Stromal cell of bone marrow (primary cell): ENCODE measurements at places on chromosomes 5 and 9.

DNA sequence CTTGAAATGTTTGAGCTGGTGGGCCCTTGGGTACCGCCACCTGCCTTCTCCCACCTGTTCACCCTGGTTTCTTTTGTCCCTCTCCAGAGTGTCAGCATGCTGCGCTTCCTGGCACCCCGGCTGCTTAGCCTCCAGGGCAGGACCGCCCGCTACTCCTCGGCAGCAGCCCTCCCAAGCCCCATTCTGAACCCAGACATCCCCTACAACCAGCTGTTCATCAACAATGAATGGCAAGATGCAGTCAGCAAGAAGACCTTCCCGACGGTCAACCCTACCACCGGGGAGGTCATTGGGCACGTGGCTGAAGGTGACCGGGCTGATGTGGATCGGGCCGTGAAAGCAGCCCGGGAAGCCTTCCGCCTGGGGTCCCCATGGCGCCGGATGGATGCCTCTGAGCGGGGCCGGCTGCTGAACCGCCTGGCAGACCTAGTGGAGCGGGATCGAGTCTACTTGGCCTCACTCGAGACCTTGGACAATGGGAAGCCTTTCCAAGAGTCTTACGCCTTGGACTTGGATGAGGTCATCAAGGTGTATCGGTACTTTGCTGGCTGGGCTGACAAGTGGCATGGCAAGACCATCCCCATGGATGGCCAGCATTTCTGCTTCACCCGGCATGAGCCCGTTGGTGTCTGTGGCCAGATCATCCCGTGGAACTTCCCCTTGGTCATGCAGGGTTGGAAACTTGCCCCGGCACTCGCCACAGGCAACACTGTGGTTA, 3.3 kb downstream of the ALDH1B1 start:
- DNase-seq: no peak

GRCh38 chr5:132260714-132261551, 3.4 kb downstream of the PDLIM4 start:
- peak; percentile 71 for DNase-seq

GRCh38 chr5:179805529-179806249, 977 bp downstream of the MGAT4B start:
- DNase-seq: no peak

DNA sequence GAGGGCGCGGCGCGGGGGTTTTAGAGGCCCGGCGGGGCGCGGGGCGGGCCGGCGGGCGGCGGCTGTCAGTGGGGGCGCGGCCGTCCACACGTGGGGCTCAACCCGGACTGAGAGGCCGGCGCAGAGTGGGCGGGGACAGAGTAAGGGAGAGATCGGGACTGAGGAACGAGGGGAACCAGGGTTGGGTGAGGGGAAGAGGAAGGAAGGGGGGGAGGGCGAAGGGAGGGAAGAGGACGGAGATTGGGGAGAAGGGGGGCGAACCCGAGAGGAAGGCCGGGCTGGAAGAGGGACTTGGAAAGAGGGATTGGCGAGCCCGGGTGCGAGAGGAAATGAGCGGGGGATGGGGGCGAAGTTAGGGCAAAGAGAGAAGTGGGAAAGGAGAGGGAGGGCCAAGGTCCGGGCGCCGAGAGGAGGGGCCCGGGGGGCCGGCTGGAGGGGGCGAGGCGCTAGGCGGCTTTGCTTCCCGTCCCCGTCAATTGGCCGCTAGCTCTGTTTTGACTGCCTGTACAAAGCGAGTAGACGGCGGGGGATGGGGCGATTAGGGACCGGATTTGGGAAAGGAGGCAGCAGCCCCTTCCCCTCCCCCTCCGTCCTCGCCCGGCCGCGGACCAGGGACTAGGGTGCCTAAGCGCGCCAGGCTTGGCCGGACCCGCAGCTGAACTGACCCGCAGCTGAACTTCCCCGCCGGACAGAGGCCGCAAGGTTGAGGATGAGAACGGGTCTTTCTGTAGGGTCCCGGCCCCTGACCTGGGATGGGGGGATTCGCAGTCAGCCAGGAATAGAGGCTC, 399 bp upstream of the FBN2 start:
- DNase-seq: peak; percentile 49

- no peak for DNase-seq
Observed at GRCh38 chr5:54736003-54736797, 218.6 kb downstream of the SNX18 start.

- DNase-seq: no peak
Observed at GRCh38 chr9:121240472-121241135, 27.4 kb upstream of the GSN start.

GRCh38 chr9:137297966-137298365, 4.1 kb downstream of the NRARP start:
- DNase-seq: no peak

DNA sequence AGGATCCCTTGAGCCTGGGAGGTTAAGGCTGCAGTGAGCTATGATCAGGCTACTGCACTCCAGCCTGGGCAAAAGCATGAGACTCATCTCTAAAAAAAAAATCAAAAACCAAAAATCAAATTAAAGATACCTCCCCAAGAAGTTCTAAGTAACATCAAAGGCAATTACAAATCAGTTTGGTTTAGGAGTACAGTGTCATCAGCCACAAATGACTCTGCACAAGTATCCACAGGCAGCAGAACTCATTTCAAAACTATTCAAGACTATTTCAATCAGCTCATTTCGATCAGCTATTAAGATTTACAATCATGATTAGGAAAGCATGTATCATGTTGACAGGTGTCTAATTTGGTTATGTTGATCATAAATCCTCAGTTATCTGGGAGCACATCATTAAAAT, 19.1 kb downstream of the TRMO start:
- no peak for DNase-seq

- DNase-seq: no peak
Observed at GRCh38 chr9:2837915-2838314, 6.0 kb downstream of the PUM3 start.

DNA sequence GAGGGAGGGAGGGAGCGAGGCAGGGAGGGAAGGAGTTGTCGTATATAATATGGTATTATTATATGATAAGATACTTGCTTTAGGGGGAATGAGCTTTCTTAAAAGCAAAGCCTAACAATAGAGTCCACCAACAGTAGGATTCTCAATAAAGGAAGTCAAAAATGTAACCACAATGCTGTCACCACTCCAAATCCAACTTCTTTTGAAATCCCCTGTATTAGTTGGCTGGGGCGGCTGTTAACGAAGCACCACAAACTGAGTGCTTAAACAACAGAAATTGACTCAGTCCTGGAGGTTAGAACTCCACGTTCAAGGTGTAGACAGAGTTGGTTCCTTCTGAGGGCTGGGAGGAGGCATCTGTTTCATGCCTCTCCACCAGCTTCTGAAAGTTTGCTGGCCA, 23.1 kb downstream of the GAS1 start:
- no peak for DNase-seq

DNA sequence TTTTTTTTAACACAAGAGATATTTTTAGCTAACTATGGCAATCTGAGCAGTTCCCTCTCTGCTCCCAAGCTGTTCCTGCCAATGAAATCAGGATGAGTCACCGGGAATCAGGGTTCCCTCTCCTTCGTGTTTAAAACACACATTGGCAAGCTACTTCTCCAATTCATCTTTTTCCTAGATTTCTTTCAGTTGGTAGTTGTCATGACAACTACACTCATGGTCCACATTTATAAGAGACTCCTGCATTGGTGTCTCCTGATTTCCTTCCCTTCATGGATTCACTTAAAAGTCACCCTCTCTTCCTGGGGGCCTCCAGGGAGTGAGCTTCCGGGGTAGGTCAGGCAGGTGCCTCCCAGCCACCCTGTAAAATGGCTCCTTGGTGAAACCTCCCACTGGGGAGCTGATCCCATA, 72.3 kb upstream of the NIPAL4 start:
- DNase-seq: peak; percentile 98

- no peak for DNase-seq
Observed at GRCh38 chr9:136294437-136294836, 9.5 kb downstream of the CCDC187 start.

DNA sequence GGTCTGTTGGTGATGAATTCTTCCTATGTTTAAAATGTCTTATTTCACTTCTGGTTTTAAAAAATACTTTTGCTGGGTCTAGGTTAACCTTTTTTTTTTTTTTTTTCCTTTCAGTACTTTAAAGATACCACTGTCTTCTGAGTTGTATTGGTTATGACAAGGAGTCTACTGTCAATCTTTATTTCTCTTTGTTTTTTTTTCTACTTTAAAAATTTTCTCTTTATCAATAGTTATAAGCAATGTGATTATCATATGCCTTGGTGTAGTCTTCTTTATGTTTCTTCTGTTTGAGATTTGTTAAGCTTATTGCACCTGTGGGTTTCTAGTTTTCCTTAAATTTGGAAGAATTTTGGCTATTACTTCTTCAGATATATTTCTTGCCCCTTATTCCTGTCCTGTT, 125.6 kb upstream of the SPRY4 start:
- no peak for DNase-seq

DNA sequence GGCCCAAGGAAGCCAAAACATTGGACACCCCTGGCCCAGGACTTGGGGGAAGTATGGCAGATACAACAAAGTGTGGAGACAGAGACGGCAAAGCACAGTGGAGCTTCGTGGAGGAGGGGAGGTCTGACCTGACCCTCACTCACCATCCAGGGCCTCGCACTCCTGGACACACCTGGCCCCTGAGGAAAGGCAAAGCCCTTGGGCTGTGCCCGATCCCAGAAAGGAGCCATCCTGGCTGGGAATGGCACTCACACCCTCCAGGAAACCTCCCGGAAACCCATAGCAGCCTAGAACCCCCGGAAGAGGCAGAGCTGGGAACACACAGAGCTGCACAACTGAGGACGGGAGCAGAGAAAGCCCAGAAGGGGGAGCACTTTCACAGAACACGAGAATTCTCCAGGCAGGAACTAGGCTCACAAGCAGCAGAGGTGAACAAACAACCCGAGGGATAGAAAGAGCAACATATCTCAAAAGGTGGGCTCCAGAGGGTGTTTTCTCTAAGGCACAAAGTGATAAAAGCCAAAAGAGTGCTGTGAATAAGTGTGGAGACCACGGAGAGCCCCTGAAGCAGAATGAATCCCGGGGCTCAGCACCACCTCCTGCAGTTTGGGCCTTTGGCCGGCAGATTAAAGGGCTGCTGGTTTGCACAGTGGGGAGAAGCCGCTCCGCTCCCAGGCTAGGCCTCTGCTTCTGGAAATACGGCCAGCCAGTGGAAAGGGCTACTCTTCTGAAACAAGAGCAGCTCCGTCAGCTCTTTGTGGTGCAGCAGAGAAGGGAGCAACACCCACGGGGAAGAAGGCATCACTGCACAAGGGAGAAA, 108.2 kb downstream of the UBE2R2 start:
- peak; percentile 44 for DNase-seq

- DNase-seq: no peak
Observed at GRCh38 chr9:135214706-135215105, 127.2 kb downstream of the OLFM1 start.

GRCh38 chr9:25261445-25261844, 416.8 kb downstream of the TUSC1 start:
- DNase-seq: no peak

GRCh38 chr9:27933210-27934025, 360.1 kb upstream of the C9orf72 start:
- DNase-seq: no peak

GRCh38 chr9:17837965-17838364, 259.1 kb downstream of the SH3GL2 start:
- DNase-seq: no peak
